Right atrium auricular region (tissue), 2 donors: ENCODE measurements at places on chromosomes 2 and 18.
A peak's percentile ranks its signal among the peaks of the same experiment; 100 is the strongest.

DNA sequence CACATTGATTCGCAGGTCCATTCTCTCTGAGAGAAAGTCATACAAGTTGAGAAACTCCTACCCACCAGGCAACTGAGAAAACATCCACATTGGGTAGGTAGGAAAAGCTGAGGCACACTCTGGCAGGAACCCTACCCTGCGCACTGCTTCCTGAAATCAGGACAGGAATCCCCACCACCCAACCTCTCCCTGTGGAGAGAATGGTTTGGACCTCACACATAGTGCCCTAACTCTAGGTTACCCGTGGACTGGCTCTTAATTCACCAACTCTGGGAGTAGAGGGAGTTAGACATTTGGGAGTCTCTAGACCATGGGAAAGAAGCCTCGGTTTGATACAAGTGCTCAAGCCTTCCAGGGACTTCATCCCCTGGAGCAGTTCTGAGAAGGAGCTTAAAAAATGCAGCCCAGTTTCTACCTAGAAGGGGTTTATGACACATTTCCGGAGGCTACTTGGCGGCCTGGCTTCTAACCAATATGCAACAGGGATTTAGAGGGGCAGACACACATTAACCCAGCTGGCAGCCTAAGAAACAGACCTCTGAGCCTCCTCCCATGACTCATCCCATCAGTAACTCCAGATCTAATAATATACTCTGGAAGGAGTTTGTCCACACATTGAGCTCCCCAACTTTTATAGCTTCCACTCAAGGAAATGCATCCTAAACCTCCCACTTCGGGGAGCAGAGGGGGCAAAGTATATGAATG is 136.7 kb downstream of the EML6 start:
- DNase-seq = no peak

GRCh38 chr2:83369601-83370418 is 1089.3 kb downstream of the SUCLG1 start:
- DNase-seq = no peak

DNA sequence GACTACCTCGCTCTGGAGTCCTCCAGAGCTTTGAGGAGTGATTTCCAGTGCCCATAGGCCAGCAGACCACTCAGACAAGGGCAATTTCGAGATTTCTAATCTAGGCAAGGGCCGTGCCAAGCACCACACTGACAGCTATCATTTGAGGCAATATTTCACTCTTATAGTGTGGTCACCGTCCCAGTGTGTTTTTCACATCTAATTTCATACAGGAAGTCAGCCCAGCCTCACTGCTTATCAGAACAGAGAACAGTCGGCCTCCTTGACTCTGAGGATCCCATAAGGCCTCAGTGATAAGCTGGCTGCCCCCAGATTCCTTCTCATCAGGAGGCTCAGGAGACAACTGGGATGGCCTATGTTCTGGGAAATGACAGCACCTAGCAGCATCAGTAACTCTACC is 581 bp downstream of the CAPN14 start:
- peak; percentile 4 for DNase-seq

DNA sequence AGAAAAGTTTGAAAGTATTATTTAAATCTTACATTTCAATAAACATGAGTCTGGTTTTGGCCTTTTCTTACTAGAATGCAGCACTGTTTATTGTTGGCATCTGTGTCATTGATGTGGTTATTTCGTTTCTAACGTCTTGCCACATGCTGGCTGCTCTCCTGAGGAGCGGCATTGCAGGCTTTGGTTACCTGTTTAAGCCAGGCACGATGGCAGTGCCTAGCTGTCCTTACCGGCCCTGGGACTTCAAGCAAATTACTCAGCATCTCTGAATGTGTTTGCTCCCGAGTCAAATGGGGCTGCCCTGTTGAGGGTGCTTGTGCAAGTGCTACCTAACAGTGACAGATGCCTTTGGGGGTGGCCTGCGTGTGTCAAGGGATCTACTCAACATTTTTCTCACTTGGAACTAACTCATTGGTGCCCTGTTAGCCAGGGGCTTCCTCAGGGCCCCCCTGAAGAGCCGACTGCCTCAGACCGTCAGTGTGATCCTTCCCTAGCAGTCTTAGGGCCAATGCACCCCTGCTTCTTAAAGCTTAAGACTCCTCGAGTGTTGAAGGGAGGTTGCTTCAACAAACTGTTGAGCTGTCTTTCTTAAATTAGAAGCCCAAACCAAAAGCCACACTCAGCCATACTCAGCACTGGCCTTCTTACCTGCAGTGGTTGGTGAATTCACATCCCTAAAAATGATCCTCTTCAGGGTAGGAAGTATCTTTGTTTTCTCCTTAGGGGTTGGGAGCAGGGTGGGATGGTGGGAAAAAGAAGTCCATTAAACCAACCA is 151.5 kb downstream of the NCK2 start:
- DNase-seq = no peak

- DNase-seq = no peak
Measured at GRCh38 chr2:9721344-9721743, 90.5 kb upstream of the YWHAQ start.

DNA sequence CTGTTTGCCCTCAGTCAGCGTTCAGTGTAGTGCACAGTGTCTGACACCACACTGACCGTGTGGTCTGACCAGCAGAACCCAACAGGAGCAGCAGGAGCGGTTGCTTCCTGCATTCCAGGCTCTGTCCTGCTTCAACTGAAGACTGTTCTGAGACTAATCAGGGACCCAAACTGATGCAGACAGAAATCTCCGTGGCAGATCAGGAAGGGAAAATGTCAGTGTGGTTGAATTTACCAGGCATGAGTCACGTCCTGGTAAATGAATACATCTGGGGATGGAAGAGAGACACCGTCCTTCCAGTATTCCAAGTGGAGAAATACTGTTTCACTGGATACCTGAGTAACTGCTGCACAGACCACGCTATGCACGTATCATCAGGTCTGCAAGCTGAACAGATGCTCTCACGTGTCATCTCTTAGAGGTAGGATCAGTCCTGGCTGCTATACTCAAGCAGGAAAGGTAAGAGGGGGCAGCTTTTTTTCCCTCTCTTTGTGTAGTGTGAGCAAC is 223.6 kb upstream of the EPAS1 start:
- no peak for DNase-seq

DNA sequence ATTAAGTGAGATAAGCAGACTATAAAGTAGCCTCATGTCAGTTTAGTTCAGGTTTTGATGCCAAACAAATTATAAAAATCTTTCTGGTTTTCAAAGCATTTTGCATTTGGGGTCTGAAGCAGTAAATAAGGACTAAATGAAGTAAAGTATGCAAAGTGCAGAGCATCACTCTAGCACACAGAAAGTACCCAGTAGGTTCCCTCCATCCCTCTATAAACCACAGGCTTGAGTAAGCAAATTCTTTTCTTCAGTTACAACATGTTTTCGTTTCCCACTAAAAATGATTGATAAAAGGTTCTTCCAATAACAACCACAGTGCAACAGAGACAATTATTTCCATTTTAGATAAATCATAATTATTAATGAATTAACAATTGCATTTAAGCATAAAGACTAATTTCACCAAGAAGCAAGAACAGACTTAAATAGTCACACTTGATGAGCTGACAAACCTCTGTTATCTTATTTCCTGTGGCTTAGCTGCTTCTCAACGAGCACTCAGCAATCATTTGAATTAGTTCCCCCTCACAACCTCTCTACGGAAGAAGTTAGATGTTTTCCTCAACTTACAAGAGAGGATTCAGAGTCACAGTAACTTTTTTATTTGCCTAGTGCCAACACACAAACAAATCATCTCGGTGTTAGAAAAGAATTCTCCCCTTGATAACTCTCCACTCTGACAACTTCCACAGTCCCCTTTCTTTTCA is 249.8 kb downstream of the NBAS start:
- no peak for DNase-seq

DNA sequence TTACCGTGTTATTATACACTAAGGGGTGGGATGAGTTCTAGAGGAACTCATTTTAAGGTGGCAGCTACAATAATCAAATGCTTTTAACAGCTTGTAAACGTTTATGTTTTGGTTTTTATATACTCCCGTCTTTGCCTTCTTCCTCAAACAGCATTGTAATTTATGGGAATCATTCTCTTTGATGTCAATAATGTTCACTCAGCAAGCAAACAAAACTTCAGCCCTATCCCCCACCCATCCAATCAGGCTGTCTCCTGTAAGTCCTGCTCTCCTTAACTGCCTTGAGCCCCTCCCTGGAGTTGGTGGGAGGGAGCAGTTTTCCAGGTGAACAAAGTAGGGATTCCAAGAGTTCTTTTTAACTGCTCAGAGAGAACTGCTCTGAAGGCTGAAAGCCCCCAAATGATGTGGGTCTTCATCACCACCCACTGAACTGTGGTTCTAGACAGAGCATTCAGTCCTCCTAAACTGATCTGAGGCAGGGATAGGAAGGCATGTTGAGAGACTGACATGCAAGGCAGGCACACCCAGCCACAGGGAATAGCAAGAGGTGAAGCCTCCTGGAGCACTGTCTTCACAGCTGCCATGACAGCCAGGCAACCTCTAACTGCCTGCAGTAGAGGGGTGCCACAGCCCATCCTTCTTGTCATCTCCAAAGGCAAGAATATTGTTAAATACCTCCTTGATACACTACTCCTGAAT is 17.5 kb downstream of the MYO5B start:
- no peak for DNase-seq

DNA sequence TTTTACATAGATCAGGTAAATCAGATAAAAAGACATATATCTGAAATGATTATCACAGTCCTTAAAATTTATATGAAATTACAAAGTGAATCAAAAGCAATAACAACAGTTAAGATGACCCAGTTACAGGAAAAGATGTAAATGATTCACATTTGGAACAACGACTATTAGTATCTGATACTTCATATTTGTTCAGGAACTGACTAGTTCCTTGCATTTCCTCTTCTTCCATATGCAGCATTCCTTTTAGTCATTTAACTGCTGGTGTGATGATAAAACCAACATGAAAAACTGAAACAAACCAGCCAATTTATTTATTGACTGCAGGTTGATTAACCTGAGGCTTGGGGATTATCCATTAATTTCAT is 75.2 kb downstream of the RBMS1 start:
- DNase-seq = no peak
